ENCODE measurements at places on chromosomes 1 and 21.

DNA sequence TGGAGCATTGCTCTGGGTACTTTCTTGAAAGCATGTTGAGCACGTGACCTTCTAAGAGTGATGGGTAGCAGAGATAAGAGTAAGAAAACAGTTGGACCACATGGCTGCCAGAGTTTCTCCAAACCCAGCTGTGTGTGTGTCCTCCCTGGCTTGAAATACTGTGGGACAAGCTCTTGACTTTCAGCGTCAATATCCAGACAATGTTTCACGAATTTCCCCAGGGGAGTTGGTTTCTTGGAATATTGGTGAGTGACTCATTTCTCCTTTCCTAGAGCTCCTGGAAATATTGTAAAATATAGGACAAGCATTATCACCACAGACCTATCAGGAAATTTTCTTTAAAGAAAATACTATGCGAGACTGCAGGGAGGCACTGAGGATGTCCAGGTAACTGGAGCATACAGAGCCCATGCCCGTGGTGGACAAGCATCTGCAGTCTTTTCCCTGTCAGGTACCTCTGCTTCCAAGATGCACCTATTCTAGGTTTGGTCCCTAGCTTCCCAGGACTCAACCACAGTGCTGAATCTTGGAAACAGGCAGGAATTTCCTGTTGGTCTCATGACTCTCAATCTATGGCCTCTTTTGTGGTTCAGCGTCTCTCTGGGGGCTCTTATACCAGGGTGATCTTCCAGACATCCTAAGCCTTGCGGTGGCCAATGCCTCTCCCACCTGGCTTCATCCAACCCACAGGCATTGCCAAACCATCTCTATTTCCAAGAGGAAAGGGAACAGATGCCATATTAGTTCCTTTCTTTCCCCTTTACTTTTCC, 67.4 kb downstream of the KCNJ6 start:
- DNase-seq = no peak

DNA sequence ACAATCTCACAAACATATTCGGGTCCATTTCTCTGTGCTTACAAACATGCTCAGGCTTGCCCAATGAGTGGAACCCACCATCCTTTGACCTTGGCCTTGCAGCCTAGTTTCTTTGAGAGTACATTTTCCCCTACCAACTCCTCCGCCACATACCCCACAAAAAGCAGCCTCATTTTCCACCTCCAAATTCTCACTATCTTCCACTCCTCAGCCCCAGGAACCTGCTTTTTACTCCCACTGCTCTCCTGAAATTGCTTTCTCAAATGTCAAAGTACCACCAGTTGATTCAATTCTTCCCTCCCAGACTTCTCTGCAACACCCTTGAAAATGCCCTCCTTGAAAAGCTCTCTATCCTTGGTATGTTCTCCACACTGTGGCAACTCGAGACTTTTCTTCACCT, 103.8 kb downstream of the RUNX1 start:
- no peak for DNase-seq

DNA sequence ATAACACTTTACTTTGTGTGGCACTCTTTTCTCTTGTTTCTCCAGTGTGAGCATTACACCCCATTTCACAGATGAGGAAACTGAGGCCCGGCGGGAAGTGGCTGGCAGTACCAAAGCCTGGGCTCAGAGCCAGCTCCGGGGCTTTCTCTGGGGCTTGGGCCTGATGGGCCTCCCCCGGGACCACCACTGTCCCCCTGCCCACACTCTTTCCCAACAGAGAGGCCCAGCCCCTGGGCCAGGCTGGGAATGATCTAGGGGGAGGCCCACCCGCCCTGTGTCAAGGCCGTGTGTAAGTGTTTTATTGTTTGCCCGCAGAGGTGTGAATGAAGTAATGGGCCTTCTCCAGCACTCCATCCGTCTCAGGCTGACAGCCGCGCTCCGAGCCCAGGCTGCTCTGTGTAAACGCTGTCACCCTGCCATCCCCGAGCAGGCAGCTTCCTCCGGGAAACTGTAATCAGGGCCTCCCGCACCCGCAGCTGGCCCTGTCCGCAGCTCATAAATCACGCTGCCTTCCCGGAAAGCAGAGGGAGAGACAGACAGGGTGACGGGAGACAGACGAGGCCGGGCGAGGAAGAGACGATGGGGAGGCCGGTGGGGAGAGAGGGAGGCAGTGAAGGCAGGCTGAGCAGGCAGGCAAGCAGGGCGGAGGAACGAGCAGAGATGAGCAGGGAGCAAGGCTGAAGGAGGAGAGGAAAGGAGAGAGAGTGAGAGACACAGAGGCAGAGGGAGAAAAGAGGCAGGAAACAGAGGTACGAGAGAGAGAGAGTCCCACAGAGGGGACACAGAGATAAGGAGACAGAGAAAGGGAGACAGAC, 109.7 kb upstream of the ZBTB40 start:
- peak; percentile 93 for DNase-seq

DNA sequence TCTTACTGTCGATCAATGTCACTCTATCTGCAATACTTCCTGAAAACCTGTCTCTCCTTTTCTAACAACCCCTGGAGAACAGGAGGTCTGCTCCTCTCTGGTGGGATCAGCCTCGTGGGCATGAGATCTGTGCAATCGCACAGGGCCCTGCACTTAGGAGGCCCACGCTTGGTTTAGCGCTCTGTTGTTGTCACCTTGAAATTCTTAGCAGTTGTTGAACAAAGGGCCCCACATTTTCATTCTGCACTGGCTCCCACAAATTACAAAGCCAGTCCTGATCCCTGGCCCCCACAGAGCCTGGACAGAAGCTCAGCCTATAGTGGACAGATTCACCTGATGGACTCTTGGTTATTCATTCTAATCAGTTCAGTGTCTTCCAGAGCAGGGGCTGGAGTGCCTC, 18.6 kb downstream of the SPOCD1 start:
- no peak for DNase-seq

- DNase-seq = no peak
These were observed 2.0 kb downstream of the RCSD1 start for GRCh38 chr1:167631936-167632614.

DNA sequence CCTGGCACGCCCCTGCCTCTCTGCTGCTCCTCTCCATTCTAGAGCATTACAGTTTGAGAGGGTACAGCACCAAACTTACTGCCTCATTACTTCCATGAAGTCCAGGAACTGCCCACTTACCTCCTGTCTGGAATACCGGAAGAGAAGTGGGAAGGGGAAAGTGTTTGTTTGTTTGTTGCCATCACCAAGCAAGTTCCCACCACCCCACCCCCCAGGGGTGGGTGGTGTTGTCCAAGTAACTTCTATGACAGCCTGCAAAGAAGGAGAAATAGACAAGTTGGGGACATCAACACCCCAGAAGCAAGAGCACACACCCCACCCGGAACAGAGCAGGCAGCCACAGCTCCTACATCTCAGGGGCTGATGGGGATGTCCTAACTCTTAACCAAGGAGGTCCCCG, 18.0 kb downstream of the OPTC start:
- no peak for DNase-seq

DNA sequence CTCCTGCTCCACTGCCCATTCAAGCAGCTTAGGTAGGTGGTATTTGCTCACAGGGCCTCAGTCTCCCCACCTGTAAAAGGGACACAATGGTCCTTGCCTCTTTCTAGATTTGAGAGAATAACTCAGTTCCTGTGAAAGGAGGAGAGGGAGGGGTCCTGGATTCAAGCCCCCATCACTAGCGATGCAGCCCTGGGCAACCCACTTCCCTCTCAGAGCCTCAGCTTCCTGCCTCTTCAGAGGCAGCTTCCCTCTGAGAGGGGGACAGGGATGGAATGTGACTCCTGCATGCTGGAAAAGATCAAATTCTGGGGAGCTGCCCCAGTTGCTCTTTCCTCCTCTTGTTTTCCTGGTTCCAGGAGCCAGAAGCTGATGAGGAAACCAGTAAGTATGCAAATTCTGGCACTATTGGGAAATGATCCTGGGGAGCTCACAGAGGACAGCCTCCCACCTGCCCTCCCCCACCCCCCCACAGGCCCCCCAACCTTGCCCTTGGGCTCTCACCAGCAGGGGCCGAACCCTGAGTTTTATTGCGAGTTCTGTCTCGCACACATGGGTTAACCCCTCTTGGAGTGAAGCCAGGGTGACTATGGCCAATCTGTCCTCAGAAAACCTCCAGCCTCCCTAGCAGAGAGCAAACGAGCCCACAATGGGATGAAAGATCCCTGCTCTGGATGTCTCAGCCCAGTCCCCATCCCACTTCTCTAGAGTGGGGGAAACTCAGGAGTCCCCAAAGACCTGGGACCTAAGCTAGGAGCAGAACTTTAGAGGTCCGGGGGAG, 11.7 kb downstream of the ZC3H12A start:
- no peak for DNase-seq

DNA sequence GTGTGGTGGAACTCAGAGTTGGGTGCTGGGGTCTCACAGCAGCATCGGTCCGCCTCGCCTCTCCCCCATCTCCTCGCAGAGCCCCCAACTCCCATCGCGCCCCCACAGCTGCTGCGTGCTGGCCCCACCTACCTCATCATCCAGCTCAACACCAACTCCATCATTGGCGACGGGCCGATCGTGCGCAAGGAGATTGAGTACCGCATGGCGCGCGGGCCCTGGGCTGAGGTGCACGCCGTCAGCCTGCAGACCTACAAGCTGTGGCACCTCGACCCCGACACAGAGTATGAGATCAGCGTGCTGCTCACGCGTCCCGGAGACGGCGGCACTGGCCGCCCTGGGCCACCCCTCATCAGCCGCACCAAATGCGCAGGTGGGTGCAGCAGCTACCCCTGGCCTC, 24.2 kb downstream of the PTPRU start:
- DNase-seq = no peak

Data from kidney (tissue), 22 donors.